Activated CD4-positive, alpha-beta T cell treated with anti-CD3 and anti-CD28 coated beads, Interleukin-2, amount 50 U/mL, for 1 hour (primary cell): ENCODE measurements at places on chromosomes 1 and 21.

DNA sequence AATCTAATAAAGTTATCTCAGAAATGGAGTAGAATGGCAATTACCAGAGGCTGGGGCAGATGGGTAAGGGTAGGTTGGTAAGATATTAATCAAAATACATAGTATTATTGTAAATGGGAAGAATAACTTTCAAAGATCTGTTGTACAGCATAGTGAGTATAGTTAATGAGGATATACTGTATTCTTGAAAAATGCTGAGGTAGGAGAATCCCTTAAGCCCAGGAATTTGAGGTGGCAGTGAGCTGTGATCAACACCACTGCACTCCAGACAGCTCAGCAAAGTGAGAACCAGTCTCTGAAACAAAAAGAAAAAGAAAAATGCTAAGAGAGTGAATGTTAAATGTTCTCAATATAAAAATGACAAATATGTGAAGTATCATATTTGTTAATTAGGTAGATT is 1033.7 kb downstream of the KCNT2 start:
- no peak for DNase-seq

DNA sequence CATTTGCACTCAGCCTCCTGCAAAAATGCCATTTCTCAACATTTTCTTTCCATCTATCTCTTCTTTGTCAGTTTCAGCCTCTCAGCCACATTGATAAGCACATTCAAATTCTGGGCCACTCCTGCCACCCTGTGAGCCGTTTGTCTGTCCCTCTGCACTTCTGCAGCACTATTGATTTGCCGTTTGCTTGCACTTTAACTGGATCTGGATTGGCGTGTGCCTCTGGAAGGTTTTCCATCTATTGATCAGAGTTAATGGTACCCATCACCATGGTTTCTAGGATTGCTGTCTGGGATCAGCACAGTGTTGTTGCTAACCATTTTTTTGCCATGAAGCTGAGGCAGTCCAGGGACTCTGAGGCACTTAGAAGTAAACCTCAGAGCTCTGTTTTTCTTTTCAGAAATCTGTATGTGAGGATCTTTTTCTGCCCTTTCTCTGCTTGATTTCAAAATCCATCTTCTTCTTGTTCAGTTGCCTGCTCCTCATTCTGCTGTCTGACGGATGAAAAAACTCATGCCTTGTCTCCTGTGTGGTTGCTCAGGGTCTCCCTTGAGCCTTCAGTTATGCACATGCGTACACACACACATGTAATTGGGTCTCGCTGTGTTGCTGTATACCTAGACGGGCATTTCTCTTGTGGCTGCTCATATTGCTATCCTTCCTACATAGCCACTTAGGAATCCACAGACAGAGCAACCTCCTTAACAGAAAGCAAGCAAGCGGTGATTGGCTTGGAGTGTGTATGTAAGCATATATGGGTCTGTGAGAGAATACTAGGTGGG is 67.9 kb downstream of the NOS1AP start:
- no peak for DNase-seq

- no peak for DNase-seq
These were observed 45.2 kb downstream of the HLX start for GRCh38 chr1:220924331-220924970.

GRCh38 chr1:24351918-24352627 is 32.9 kb downstream of the GRHL3 start:
- no peak for DNase-seq

DNA sequence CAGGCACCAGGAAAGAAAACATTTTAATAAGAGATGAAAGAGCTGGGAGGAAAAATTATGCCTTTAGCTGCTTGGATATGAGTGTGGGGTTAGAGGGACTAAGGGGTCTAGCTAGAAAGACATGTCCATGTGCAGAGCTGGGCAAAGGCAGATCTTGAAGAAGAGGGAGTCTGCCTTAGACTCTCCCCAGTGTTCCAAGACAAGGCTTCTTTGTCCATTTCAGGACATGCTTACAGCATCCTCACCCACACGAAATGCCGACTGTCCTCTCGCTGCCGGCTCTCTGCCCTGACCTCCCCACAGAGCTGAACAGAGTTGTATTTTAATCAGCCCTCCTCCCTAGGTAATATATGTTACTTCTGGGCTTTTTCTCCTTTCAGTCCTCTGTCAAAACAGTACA is 100.7 kb upstream of the ATP1B1 start:
- DNase-seq = no peak

GRCh38 chr1:51941528-51941927 is 49.0 kb downstream of the RAB3B start:
- no peak for DNase-seq

DNA sequence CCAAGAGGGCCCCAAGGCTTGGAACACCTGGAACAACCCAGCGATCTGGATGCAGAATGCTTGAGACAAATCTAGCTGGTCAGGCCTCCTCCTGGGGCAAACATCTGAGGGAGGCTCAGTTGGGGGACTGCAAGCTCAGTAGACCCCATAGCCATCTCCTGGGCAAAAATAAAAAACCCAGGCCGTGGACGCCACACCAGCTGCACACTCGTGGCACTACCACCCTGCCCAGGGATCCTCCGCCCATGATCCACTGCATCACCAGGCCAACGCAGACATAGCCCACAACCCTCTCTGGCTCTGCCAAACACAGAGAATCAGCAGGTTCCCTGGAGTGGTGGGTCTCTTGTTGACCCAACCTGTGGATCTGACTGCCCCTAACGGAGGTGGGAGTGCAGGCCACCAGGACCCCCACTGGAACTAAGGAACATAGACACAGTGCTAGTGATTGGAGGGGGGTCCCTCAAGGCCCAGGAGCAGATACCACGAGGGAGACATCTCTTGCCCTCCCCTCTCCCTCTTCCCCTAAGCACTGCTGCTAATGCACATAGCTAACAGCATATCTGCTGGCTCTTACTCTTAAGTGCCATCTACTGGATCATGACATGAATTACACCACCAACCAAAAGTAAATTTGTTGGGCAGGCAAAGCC is 147.2 kb downstream of the CHD1L start:
- DNase-seq = no peak

- no peak for DNase-seq
These were observed 95.3 kb upstream of the KIAA0040 start for GRCh38 chr1:175287849-175288248.

DNA sequence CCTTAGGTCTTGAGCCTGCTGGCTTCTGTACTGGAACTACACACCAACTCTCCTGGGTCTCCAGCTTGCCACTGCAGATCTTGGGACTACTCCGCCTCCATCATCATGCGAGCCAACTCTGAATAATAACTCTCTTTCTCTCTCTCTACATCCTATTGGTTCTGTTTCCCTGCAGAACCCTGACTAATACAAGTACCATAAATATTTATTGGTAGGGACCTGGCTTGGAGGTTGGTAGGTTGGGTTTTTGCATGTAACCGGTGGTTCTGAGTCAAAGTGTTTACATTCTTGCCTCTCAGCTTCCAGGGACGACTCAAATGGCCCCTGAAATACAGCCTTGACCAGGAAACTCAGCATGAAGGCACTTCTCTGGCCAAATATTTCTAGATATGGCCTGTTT is 110.4 kb downstream of the KCND3 start:
- no peak for DNase-seq

GRCh38 chr1:86507935-86508582 is 38.8 kb upstream of the CLCA4 start:
- DNase-seq = no peak

DNA sequence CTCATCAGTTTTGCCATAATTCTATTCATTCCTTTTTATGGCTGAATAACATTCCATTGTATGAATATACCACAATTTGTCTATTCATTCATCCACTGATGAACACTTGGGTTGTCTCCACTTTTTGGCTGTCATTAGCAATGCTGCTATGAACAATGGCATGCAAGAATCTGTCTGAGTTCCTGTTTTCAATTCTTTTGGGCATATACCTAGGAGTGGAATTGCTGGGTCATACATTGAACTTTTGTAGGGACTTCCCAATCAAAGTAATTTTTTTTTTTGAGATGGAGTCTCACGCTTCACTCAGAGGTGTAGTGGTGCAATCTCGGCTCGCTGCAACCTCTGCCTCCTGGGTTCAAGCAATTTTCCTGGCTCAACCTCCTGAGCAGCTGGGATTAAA is 34.9 kb downstream of the AADACL4 start:
- no peak for DNase-seq

DNA sequence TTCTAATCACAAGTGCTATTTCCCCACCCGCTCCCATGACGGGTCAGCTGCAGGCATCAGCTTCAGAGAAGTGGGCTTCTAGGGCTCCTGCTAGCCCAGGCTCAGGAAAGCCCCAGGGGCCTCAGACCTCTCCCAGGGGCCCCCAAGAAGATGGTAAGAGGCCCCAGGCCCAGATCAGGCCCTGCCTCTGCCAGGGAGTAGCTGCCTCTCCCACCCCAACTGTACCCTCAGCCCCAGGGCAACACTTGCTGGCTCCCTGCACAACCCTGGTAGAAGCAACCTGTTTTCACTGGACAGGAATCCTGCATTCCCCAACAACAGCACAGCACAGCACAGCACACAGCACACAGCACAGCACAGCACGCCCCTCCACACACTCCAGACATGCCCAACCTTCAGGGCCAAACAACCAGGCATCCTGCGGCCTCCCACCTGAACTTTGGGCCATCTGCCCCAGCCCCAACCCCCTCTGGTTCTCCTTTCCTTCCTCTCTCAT is 6.5 kb downstream of the BLACAT1 start:
- DNase-seq = no peak

DNA sequence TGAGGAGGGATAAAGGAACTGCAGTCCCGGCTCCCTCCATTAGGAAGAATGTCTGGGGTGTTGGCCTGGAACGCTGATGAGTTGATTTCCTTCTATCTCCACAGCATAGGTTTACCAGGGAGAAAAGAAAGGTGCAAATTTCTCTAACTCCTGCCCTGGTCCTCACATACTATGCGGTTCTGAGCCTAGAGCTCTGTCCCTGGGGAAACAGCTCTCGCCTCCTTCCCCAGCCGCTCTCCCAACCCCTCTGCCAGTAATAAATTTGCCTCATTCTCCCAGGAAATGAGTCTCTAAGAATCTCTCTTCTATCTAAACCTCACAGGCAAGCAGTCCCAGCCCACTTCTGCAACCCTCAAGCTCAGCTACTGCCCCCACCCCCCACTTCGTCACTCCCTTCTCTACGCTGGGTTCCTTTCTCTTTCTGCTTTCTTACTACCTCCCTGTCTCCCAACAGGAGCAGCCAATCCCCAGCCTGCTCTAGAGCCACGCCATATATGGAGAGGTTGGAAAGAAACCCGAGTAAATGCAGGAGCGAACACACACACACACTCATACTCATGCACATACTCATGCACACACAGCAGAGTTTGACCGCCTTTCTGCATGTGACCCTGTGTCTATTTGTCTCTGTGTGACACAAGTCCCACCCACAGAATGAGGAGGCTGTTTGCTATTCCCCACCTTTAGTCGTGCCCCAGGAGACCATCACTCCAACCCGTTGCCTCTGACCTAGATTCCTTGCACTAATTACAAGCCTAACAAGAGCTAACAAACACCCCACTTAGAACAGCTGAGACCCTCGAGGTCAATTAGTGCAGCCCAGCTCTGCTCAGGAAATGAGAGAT is 13.4 kb downstream of the PLEKHO1 start:
- DNase-seq = no peak

DNA sequence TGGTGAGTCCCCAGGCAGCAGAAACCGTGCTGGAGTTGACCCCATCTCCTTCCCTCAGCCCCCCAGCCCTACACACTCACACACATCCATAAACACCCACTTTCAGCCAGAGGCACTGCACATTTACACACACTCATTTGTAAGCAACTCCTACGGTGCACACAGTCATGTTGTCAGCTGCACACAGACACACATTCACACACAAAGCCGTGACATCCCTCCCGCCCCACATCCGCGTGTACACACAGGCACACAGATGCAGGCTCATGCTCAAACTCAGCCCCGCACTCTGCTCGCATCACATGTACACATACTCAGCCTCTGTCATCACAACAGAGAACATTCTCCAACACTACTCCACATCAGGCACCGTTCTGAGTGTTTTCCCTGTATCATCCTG is 47.6 kb downstream of the LACTBL1 start:
- no peak for DNase-seq

DNA sequence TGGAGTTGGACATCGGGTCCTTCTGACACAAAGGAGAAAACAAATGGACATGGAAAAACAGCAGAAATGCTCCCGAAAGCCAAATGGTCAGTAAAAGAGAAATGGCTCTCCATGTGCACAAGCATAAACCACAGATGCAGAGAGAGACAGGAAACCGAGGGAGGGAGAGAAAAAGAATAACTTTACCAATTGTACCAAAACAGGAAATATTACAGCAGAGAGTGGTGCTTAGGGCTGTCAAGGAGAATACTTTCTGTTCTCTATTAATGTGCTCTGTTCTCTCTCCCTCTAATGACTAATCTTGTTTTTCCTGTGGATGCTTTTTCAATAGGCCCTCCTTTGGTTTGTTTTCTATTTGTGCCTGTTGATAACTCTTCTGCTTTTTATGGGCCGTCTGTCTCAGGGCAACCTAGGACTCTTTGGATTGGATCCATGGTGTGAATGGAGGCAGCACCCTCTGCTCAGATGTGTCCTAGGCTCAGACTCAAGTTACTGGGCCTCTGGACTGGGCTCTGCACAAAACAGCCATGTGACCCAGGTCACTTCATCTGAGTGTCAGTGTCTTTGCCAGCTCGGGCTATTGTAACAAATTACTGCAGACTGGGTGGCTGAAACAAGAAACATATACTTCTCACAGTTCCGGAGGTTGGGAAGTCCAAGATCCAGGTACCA is 663.0 kb downstream of the NPHP4 start:
- no peak for DNase-seq

- no peak for DNase-seq
These were observed 5.3 kb downstream of the MAN1C1 start for GRCh38 chr1:25621876-25622275.
